Left colon (tissue), 2 donors: ENCODE measurements at places on chromosomes 3 and 15. TPM values are rescaled to one million over a fixed set of nuclear protein-coding genes. Genes with fewer than 3 reads are reported as not detected.

DNA sequence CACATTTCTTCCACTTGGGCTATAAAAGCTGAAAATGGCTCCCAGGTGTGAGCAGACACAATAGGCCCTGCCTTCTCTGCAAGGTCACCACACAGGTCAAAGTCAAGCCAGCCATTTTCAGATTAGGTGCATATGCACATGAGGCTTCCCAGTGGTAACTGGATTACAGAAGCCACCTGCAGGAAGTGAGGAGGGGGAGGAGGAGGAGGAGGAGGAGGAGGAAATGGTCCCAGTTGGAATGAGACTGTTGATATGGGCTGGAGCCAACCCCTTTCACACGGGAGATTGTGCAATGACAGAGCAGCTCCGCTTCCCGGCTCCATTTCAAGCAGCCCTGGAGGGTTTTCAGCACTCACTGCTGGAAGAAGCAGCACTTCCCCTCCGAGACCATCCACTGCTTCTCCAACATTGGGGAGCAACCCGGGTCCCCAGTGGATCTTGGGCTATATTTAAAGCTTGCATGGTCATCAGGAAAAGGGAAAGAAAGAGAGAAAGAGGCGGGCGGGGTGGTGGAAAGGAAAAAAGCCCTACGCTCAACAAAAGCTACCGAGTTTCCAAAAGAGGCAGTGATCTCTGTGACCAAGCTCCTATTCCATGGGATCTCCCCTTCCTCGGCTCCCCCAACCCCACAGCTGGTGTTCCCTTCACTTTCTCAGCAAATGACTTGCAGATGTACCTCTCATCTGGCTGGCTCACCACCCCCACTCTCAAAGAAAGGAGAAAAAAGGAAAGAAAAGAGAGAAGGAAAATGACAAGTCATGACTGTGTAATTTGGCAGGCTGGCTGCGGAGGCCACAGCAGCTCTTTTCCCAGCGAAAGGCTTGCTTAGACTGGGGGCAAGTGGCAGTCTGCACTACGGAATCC, 58.3 kb downstream of the LRIG1 start:
- DNase-seq, result peak; percentile 63

GRCh38 chr3:162612991-162613390, 1116.4 kb downstream of the OTOL1 start:
- no peak for DNase-seq

GRCh38 chr3:146262371-146263110, 11.6 kb upstream of the PLSCR4 start:
- DNase-seq, result no peak

DNA sequence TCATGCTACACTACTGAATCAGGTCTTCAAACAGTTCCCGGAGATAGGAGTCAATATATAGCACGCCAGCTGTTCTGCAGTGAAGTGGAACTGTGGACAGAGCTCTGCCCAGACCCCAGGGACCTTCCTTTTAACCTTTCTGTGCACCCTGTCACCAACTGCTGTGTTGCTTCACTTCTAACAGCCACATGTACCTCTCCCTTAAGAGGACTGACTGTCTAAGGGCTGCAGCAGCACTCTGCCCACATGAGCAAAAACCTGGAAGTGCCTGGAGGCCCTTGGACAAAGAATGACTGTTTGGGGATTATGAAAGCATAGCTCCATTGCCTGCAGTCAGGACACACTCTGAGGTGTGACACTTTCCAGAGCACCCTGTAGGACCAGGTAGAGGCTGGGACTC, 88.3 kb upstream of the CTNNB1 start:
- no peak for DNase-seq

DNA sequence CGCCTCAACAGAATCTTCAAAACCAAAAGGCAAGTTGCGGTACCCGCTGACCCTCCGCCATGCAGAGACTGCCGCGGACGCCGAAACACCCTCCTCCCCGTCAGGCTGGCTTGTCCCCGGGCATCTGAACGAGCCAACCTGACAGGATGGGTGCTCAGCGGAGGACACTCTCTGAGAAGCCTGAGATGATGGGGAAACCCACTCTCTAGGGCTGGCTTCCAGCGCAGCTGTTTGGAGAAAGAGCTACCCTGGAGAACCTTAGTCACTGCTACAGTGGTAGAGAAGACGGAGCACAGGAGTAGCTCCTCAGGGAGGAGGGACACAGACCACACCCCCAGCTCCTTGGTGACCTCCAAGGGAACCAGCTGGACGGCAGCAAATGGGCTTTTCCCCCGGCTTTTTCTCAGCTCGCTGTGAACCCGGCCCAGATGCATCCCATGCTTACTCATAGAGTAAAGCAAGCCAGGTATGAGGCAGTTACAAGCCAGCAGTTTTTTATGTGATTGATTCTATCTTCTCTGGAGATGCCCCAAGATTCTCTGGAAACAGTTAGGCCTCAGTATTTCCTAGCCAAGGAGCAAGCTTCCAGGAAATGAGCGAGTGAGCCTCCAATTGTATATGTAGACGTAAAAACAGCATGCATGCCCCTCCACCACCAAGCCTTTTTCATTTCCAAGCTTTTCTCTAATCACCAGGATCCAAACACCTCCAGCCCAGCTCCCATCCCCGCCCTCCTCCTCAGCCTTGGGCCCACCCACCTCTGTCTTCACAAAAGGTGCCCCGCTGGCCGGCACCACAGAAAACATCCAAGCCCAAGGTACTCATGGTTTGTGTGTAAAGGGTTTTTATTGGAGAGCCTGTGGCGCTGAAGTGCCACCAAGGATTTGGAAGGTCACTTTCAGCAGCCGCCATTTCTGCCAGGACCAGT, 38.7 kb downstream of the FAM174B start:
- no peak for DNase-seq

GRCh38 chr3:177283983-177284382, 86.7 kb upstream of the TBL1XR1 start:
- DNase-seq, result no peak

Gene PEX11A
- total RNA-seq, result 23.4 TPM

DNA sequence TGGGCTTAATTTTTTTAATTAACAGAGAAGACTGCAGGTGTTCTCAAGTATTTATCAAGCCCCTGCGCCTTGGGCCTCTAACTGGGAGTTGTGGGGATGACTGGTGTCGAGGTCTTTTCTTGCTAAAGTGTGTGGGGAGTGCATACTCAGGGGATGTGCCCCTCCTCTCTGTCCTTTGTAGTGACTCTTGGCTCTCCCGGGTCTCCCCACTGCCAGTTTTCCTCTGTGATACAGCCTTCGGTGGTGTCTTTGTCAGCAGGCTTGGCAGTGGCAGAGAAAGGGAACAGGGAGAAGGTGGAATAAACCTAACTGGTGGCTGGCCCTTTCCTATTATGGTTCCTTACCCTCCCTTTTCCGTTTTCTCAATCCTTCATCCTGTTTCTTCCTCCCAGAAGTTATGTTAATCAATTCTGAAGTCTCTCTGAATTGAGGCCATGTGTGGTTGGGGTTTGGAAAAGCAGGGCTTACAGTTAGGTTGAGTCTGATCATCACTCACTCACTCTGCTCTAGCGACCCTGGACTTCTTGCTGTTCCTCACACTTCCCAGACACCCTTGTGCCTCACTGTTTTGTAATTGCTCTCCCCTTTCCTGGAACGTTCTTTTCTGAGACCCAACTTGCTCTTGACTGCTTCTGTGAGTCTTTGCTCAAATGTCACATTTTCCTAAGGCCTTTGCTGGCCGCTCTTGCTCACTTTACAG, 158.1 kb downstream of the PTPRG start:
- DNase-seq, result no peak

- DNase-seq, result no peak
Observed at GRCh38 chr3:182592747-182593146, 200.6 kb upstream of the ATP11B start.

DNA sequence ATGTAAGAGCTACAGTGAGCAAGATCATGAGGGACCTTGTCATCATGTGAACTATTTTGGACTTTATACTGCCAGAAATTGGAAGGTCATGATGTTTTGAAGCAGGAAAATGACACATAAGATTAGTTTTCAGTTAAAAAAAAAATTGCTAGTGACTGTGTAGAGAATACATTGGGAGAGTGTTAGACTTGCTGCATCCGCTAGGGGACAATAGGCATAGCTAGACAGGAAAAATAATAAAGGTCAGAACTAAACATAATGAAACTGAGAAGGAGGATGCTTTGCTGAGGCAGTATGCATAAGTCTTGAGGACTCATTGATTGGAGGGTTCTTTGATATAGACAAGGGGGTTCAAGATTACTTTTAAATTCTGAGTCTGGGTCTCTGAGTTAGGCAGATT, 275.8 kb upstream of the KCNH8 start:
- DNase-seq, result no peak

- DNase-seq, result no peak
Observed at GRCh38 chr3:47635536-47635935, 56.9 kb upstream of the CSPG5 start.

Gene RNU5B-1
- total RNA-seq, result not detected

GRCh38 chr15:43808960-43809678, 8.7 kb downstream of the HYPK start:
- no peak for DNase-seq

Gene LACTB
- total RNA-seq, result 28.1 TPM

- DNase-seq, result no peak
Observed at GRCh38 chr3:31978553-31978952, 2.5 kb downstream of the OSBPL10 start.

- no peak for DNase-seq
Observed at GRCh38 chr3:175222356-175222755, 363.2 kb downstream of the NAALADL2 start.
